NCI-H1105 (cell line): ENCODE measurements at places on chromosomes 3 and 15.
A peak's percentile ranks its signal among the peaks of the same experiment; 100 is the strongest.

GRCh38 chr3:15769256-15769915 is 28.4 kb downstream of the ANKRD28 start:
- no peak for DNase-seq

DNA sequence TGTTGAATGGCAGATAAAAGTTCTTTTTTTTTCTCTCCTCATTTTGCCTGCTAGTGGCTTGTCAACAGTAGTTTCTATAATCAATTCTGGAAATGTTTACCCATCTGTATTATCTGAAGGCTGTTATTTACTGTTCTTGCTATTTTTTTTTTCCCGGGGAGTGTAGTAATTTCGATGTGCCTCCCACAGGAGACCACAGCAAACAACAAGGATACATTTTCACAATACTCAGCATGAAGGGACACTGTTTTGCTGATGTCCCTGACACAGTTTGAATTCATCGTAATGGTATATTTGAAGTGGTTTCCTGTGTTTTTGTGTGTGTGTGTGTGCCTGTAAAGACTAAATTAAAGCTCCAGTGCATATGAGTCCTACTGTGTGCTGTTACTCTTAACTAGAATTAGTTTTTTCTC is 92.1 kb upstream of the ICE2 start:
- DNase-seq = no peak

DNA sequence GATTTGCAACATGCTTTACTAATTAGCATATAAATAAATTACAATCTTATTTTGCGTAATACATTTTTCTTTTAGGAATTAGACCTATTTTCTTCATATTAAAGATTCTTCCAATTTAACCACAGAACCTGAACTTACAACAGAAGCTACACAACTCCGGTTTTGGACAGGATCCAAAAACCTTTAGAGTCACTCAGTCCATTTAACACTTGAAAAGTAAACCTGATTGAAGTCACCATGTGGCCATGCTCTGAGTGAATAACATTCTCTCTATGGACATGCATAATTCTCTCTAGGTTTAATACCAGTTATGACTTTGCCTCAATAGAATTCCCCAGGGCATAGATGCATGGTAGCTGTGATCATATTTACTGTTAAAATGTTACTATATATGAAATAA is 751.0 kb downstream of the VGLL3 start:
- DNase-seq = no peak

DNA sequence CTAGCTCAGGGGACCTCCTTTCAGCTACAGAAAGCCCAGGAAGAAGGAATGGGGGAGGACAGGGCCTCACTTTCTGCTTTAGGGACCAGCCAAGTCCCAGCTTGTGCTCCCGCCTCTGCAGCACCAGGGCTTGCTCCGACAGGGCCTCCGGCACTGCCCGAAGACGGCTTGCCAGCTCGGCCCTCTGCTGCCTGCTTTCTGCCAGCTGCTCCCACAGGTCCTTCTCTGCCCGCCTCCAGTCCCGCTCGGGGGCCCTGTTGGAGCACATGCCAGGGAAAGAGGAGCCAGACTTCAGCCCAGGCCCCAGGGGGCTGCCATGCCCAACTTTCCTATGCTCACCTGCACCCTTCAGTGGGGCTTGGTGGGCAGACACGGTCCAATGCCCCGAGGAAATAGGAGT is 4.3 kb upstream of the CLK3 start:
- no peak for DNase-seq

- DNase-seq = peak; percentile 64
Observed at GRCh38 chr3:186381424-186382216, 19.6 kb upstream of the DGKG start.

DNA sequence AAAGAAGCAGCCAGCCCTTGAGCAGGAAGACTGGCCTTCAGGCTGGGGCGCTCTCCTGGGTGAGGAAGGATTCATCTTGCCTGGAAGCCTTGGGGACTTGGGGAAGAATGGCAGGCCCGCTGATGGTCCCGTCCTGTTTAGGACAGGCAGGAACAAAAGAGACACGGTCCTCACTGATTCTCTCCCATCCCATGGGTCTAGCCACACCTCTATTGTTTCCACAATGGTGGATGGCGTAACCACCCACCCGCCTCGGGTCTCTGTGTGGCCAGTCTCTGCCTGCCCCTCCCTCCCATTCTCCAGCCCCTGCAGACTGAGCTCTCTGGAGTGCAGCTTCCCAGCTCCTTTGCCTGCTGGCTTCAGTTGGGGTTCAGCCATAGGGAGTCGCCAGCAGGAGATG is 284.3 kb downstream of the UACA start:
- DNase-seq = no peak

- DNase-seq = no peak
Observed at GRCh38 chr3:194468086-194468485, 18.7 kb downstream of the ATP13A3 start.
